ENCODE measurements at places on chromosomes 13 and 19. TPM values are rescaled to one million over a fixed set of nuclear protein-coding genes. Genes with fewer than 3 reads are reported as not detected.

Gene CEACAM8
- total RNA-seq, result not detected

Gene OVOL3
- not detected for total RNA-seq

GRCh38 chr13:37473035-37473434, 125.5 kb downstream of the POSTN start:
- no peak for DNase-seq

- DNase-seq, result no peak
Measured at GRCh38 chr13:47519626-47520025, 481.4 kb downstream of the SUCLA2 start.

DNA sequence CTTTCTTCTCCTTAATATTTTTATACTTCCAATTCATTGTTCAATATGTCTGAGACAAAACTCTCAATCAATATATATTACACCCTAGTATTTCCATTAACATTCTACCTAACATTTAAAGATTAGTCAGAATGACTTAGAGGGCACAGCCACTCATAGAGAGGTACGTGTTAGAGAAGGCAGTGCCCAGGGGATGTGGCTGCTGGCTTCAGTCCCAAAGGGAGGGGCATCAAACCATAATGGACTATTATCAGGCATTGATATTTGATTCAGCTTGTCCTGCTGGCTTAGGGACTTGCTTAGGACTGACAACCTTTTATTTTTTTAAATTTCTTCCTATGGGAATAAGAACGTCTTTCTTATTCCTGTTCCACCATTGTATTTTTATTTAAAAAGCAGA, 1392.0 kb upstream of the ATXN8OS start:
- DNase-seq, result no peak
